ENCODE measurements at places on chromosomes 6 and 20. TPM values are rescaled to one million over a fixed set of nuclear protein-coding genes. Genes with fewer than 3 reads are reported as not detected.

Gene TENT5A
- 15.4 TPM for polyA plus RNA-seq

Gene ZSCAN23
- polyA plus RNA-seq = 0.42 TPM

Gene TSPO2
- polyA plus RNA-seq = not detected

Gene CENPQ
- 4.2 TPM for polyA plus RNA-seq

Gene ZSCAN16
- 4.9 TPM for polyA plus RNA-seq

Measured in heart left ventricle (tissue), 16 donors.